ENCODE measurements at places on chromosomes 6 and 20. TPM values are rescaled to one million over a fixed set of nuclear protein-coding genes. Genes with fewer than 3 reads are reported as not detected.

DNA sequence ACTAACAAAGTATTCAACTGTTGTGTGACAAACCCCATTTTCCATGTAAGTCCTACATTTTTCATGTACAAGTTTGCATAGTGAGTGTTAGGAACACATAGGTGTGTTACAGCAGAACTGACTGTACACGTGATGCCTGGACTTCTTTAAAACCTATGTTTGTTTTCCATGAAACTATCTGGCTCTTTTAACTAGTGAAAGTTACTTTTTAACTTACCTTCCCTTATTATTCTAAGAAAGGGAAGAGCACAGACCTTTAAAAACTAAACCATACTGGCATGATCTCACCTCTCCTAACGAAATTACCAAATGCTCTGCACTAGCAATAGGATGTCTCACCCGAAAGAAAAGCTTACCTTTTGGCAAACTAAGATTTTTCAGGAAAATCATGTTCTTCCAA, 87.8 kb downstream of the CENPW start:
- DNase-seq, result no peak

- no peak for DNase-seq
These were observed 554.8 kb downstream of the DHX35 start for GRCh38 chr20:39516964-39517363.

DNA sequence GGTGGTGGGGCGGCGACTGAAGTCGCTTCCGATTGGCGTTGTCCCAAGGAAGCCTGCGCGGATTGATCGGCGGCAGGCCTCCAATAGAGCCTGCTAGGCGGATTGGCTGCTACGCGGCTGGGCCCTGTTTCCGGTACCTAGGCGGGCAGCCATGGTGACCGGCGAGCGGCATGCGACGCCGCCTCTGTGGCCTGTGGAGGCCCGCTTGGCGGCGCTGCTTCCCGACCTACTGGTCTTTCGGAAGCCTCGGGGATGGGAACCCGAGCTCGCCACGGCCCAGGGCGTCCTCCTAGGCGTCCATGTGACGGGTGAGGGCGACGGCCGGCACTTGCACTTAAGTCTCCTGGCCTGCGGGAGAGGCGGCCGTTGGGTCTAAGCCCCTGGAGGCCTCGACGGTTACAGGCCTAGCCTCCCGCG, 28.1 kb downstream of the NFYA start:
- DNase-seq, result no peak

- no peak for DNase-seq
These were observed 36.8 kb downstream of the PTCHD4 start for GRCh38 chr6:48073976-48074767.

DNA sequence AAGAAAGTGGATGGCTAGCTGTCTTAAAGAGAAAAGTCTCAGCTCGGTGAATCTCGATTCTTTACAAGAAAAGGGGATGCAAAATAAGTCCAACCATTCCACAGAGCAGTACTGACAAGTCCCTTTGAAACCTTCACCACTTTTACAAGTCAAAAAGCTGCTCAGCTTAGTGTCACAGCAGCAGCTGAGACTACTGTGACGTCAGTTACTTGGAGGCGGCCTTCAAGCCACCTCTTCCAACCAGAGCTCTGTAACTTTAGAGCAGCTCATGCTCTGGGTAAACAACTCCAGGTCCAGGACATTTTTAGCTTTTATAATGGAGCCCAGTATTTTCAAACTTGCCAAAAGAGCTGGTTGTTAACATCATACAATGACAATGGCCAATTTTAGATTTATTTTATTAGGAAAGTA, at the start of gene KIAA0408:
Gene KIAA0408, minus strand, starts transcription at position 159 of the 411 bp plus-strand sequence. CDS start 5,408 bp downstream, outside the sequence.
- DNase-seq, result no peak

GRCh38 chr20:1842281-1842680, 52.9 kb upstream of the SIRPA start:
- no peak for DNase-seq

DNA sequence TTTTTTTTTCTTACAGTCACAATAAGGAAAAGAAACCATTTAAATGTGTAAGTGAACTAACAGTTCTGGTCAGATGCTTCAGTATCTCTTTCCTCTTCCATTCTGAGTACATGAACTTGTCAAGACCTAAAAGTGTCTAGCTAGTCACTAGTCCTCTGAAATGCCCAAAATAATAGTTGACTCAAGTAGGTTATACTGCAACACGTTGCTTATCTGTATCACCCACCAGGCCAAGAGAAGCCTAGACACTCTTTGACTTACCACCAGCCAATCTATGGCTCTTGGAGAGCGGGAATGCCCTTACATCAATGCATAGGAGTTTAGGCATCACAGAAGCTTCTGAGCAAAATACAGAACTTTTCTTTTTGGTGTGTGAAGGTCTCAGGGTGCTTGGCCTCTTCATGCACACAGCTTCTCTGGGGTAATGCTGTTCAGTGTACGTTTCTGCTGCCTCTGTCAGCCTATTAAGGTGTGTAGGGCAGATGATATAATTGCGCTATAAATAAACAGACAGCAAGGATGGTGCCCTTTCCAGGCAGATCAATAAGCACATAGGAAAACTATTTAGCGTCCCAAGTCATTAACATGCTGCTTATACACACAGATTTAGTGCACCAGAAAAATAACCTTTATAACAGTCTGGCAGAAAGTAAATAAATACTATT, 7.8 kb upstream of the GFOD1 start:
- no peak for DNase-seq

DNA sequence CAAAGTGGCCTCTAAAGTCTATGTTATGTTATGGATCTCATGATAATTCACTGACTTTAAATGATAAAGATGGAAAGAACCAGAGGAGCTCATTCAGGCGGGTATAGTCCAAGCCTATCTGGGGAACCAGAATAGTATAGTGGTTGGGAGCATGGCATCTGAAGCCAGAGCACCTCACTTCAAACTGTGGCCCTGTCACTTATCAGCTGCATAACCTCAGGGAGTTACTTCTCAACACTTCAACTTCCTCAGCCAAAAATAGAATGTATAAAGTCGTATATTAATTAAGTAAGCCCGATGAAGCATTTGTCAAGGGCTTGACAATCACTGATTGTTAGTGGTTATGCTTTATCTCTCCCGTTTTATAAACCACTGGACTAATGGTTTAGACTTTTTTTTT, 112.7 kb downstream of the RTN4IP1 start:
- DNase-seq, result no peak

DNA sequence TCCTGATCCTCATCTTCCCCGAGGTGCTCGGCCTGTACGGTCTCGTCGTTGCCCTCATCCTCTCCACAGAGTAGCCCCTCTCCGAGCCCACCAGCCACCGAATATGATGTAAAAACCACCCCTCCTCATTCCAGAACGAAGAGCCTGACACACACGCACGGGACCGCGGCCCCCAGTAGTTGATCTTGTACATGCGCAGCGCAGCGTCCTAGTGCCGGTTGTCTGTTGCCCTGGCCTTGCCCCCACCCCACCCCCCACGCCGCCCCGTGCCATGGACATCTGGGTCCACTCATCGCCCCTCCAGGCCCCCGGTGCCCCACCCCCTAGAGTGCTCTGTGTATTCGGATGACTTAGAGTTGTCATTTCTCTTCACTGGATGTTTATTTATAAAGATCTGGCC, 5.2 kb upstream of the PRPH2 start:
- no peak for DNase-seq

- peak; percentile 66 for DNase-seq
These were observed 553.7 kb downstream of the CD83 start for GRCh38 chr6:14671261-14671681.

GRCh38 chr6:150881911-150882481, 16.5 kb downstream of the MTHFD1L start:
- DNase-seq, result no peak

DNA sequence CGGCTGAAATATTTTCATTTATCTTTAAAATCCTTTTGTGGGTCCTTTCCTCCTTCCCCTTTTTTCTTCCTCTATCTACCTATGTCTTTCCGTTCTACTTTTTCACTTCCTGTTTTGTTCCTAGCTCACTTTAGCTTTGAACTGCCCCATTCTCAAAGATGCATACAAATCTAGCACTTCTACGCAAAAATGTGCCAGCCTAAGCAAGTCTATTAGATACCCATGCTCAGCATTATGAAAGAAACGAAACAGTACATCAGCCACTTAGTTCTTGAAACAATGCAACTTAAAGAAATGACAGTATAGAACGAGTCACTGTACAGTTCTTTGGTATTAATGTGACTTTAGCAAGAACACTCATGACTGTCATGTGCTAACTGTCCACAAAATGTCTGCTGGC, 47.3 kb upstream of the MARCKS start:
- no peak for DNase-seq

DNA sequence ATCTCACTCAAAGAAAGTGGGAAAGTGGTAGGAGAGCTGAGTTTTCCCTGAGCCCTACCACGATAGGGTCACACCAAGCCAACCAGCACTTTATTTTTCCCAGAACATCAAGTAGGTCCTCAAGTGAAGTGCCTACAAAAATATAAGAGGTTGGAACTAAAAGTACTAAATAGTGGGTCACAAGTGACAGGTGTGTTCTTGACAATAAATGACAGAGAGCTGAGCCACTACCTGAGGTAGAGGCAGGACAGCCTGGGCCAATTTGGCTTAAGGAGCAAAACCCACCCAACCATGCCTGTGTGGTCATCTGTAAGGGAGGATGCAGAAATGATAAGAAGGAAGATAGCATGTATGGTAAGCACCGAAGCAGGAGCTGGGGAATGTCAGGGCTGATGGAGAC, 154.8 kb upstream of the SSTR4 start:
- DNase-seq, result no peak

DNA sequence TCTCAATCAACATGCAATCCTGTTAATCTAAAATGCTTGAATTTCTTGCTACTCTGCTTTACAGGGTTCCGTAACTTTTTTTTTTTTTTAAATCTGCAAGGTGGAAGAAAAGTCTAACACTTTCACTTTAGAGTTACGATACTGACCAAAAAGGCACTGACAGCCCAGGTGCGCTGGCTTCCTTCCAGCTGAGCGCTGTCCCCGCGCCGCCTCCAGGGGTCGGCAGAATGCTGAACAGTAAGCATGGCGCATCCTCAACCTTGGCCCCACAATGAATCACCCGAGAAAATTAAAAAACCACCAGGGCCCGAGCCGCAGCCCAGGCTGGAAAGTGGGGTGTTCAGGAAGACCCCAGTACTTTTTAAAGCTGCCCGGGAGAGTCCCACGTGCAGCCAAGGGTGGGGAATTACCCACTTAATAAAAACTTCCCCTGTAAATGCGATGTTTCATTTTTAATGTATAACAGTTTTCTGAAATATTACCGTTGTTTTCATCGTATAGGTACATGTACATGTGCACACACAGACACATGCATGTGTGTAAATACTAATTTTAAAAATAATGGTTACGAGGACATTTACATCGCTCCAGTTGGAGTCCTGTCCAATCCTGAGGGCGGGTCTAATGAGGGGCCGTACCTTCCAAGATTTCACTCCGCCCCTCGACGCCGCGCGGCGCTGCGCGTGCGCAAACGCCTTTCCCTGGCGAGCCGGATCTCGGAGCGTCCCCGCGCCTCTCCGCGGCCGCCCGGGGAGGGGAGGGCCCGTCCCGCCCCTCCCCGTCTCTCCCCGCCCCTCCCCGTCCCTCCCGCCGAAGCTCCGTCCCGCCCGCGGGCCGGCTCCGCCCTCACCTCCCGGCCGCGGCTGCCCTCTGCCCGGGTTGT, at the start of gene GINM1:
Gene GINM1, plus strand, starts transcription at position 849 of the 883 bp plus-strand sequence. CDS start 40 bp downstream, outside the sequence.
- DNase-seq, result peak; percentile 64

DNA sequence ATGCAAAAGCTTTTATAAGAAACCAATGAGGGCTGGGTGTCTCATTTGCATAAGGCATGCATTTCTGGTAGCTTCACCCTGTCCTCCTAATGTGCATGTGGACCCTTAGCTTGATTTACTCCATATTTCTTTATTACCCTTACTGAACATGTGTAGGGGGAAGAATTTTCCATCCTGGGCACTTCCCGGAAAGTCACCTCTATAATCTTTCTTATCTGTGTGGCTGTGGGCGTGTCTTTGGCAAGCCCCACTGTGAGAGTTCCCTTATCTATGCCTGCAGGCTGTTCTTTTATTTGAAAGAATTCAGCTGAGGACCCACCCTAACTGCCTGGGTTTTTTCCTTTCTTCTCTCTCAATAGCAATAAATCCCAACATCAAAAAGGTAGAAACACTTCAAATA, 627.8 kb downstream of the DOK5 start:
- no peak for DNase-seq

- DNase-seq, result no peak
These were observed 81.7 kb upstream of the THBS2 start for GRCh38 chr6:169335301-169335700.

DNA sequence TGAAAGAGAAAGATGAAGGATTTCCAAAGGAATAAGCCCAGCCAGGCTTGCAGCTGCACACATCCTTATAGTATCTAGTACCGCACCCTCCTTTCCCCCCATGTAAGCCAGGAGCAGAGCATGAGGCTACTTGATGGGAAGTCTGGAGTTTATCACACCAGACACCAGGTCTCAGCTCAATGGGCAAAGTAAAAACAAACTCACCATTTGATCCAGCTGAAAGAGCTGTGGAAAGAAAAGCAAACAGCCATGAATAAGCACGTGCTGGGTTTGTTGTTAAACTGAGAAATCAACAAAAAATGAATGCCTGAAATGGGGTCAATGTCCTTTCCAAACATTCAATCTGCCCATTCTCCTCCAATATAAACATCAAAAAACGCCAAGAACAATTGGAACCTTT, 50.6 kb upstream of the MAP7 start:
- no peak for DNase-seq

LIN28B gene
- not detected for polyA plus RNA-seq

RBPJL gene
- not detected for polyA plus RNA-seq

NKAIN2 gene
- not detected for polyA plus RNA-seq

ADISSP gene
- polyA plus RNA-seq, result 44.3 TPM

CDSN gene
- 4.0 TPM for polyA plus RNA-seq

All from keratinocyte (primary cell).